ENCODE measurements at places on chromosomes 3 and 15.

DNA sequence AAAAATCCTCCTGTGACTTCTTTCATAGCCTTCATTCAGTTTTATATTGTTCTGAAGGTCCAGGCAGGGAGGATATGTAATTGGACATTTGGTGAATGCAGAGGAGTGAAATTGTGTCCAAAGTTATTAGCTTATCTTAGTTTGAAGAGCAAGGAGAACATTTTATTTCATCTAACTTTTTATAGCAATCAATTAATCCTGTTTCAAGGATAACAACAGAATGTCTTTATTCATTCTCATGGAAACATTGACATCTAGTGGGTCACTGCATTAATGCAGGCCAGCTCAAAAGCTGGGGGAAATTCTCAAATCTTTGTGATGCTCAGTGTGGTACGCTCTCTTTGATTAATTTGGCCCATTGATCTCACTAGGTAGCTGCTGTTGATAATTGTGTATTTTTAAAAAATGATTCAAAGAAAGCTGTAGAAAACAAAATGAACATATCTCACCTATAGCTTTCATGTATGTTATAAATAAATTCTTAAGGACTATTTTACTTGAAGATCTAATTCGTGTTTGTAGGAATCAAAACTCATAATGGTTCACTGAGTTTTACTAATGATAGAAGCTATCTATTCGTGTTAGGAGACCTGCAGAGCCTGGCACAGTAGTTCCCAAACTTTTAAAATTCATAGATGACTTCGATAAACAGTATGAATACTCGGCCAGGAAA lies 150.8 kb upstream of the KCNMB2 start:
- no peak for DNase-seq

DNA sequence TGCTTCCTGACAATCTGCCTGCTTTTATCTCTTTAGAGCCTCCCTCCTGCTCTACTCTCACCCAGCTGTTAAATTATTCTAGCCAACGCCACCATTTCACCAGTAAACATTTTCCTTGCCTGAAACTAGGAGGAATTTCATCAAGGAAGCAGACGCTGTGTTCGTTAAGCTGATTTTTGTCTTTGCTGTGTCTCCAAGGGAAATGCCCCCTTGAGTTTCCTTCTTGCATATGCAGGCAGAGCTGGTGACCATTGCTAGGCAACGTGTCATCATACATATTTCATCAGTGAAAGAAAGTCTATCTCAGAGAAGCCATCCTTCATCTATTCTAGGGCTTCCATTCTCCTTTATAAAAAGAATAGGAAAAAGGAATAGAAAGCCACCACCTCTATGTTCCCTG lies 87.0 kb upstream of the ST8SIA2 start:
- no peak for DNase-seq

DNA sequence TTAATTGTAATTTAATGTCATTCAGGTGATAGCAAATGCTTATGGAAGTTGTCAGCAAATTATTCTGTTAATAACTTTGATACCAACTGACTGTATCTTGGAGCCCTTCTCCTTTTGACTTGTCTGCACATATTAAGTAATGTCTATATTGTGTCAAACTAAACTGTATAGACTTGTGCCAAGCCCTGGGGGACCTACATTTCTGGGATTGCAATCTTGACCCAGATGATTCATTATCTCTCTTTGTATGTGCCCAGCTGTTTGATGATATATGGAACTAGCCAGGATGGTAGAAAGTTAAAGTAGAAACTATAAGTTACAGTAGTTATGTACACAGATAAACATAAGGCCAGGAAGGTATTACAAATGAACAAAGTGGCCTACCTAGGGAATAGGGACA lies 402.8 kb upstream of the RARB start:
- no peak for DNase-seq

GRCh38 chr15:87312221-87312620 lies 944.3 kb downstream of the NTRK3 start:
- DNase-seq = no peak

DNA sequence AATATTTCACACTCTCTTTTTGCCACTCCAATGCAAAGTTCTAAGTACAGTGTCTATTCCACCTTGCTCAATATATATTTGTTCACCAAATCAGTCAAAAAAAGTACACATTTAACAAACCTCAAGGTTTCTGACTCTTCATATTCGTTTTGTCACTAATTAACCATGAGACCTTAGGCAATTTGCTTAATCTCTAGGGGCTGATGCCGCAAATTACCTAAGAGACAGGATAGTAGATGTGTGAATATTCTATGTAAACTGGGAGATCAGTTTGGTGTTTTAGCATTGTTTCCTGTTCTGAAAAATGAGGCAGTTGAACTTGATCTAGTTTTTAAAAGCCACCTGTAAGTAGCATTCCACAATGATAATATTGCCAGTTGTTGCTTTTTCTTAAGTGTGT lies 182.5 kb upstream of the KCNH8 start:
- no peak for DNase-seq

DNA sequence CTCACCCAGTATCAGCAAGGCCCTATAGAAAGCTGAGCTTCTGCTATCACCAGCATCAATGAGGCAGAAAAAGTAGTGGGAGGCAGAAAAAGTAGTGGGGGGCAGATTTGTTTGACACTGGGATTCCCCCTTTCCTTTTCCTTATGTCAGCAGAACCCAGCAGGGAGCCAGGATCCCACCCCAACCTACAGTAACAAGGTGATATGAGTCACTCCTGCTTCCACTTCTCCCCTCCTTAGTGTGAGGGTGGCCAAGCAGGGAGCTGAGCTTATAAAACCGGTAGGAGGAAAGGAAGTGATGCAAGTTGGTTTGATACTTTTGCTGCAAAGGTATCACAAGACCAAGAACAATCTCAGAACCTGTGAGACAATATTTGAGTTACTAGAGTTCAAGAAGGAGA lies 128.7 kb downstream of the SCAPER start:
- no peak for DNase-seq

DNA sequence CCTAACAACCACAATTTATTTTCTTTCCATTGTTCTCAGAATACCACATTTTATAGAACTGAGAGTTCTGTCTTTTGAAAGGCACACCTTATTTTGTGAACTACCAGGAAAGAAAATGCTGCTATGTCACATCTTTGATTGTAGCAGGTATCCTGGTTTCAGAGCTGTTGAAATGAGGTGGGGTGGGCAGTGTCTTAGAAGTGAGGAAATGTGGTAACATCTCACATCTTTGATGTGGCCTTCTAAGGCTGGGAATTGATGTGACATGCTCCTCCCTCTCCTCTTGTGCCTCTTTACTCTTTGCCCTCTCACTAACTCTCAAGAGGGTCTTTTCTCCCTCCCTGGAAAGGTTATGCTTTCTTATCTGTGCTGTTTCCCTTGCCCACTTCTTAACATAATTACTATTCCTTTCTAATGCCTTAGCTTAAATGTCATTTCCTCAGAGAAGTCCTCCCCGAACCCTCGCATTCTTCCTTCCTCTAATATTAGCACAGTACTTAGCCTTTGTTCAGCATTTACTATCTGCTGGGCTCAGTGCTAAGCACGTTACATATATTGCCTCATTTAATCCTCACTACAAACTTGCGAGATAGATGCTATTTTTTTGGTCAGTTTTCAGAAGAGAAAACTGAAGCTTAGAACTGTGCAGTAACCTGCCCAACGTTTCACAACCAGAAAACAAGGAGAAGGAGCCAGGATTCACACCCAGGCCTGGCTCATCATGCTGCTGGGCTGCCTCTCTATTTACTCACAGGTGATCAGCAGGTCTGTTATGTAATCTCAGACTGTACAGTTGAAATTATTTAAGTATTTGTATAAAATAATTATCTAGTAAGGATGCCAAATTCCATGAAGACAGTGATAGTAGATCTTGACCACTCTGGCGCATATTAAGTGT lies 24.0 kb upstream of the SPTSSB start:
- DNase-seq = peak; percentile 18

DNA sequence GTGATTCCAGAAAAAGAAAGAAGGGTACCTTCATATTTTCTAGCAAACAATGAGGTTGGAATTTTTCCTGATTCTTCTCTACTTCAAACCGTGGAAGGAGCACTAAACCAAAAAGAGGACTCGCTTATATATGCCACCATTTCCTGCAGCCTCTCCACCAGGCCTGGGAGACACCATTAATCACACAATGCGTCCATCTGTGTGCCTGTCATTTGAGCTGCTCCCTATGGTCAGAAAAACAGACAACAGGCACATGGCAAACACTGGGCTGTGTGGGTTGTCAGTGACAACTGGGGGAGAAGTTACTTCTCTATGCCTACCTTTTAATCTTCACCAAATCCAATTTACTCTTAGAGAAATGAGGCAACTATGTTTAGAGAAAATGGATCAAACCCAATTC lies 71.9 kb downstream of the NR2F2 start:
- no peak for DNase-seq

GRCh38 chr15:56967336-56967735 lies 48.9 kb downstream of the TCF12 start:
- DNase-seq = no peak

GRCh38 chr3:140568842-140569520 lies 108.9 kb upstream of the TRIM42 start:
- no peak for DNase-seq

DNA sequence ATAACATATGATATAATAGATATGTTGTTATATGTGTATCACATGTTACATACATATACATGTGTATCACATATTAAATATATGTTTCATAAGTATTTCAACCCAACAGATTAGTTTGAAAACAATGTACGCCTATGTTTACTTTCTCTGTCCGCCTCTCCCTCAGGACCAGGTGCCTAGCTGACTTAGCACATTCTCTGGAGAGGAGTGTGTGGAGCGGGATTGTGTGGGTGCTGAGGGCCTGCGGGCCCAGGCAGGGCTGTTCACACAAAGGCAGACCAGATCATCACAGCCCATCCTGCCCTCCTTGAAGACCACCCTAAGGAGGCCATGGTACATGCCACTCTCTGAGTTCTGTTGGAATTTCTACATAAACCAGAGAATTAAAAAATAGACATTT lies 81.0 kb downstream of the PLXNA1 start:
- no peak for DNase-seq

Measured in activated CD4-positive, alpha-beta T cell treated with anti-CD3 and anti-CD28 coated beads for 4 hours (primary cell).